ENCODE measurements at places on chromosomes 4 and X.

- no peak for DNase-seq
Observed at GRCh38 chr4:62135565-62136156, 935.5 kb downstream of the ADGRL3 start.

- DNase-seq: no peak
Observed at GRCh38 chrX:154409222-154409871, at the start of gene DNASE1L1. Gene DNASE1L1 (minus strand): TSS chrX:154409254. CDS start chrX:154405568, 3,686 bp downstream.

DNA sequence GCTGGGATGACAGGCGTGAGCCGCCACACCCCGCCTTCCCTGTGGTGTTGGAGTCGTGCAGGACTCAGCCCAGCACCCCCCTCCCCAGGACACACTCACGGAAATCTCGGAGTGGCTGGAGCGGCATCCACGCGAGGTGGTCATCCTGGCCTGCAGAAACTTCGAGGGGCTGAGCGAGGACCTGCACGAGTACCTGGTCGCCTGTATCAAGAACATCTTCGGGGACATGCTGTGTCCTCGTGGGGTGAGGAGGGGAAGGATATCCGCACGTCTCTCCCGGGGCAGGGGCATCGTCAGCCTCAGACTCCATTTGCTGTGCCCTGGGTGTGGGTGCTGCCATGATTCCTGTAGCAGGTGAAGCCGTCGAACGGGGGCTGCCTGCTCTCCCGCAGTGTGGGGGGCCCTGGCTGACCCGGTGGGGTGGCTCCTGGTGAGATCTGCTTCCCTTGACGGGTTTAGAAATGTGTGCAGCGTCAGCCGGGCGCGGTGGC is 10.3 kb downstream of the PLCXD1 start:
- DNase-seq: no peak

DNA sequence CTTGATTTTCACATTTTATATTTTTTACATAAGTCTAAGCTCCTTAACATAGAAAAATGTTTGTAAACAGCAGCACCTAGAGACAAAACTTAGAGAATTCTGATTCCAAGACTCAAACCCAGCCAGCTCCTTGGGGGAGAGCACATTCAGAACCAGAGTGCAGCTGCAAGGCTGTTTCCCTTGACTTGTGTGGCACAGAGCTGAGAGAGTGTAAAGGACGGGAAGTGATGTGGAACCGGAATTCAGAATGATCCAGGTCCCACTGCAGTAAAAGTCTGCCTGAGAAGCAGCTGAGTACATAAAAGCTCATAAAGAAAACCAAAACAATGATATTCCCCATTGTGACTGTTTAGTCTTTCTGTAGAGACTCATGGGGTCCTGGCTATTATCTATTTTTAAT is 713.8 kb downstream of the RAB28 start:
- no peak for DNase-seq

- DNase-seq: peak; percentile 32
Observed at GRCh38 chrX:85109235-85109634, 105.6 kb downstream of the APOOL start.

GRCh38 chr4:91909963-91910362 is 393.8 kb upstream of the GRID2 start:
- DNase-seq: no peak

- no peak for DNase-seq
Observed at GRCh38 chr4:165553221-165553810, 174.5 kb downstream of the CPE start.
